Hematopoietic multipotent progenitor cell (in vitro differentiated cells): ENCODE measurements at places on chromosomes 7 and 10. TPM values are rescaled to one million over a fixed set of nuclear protein-coding genes. Genes with fewer than 3 reads are reported as not detected.

The CPN1 gene
- not detected for total RNA-seq

GRCh38 chr10:93086289-93086688, 12.6 kb downstream of the CYP26A1 start:
- DNase-seq = no peak

- no peak for DNase-seq
These were observed 34.5 kb downstream of the LAMB1 start for GRCh38 chr7:107968449-107968848.

GRCh38 chr7:33610918-33611317, 294.4 kb upstream of the BMPER start:
- DNase-seq = no peak

GRCh38 chr10:109727436-109727835, 195.9 kb downstream of the XPNPEP1 start:
- no peak for DNase-seq

DNA sequence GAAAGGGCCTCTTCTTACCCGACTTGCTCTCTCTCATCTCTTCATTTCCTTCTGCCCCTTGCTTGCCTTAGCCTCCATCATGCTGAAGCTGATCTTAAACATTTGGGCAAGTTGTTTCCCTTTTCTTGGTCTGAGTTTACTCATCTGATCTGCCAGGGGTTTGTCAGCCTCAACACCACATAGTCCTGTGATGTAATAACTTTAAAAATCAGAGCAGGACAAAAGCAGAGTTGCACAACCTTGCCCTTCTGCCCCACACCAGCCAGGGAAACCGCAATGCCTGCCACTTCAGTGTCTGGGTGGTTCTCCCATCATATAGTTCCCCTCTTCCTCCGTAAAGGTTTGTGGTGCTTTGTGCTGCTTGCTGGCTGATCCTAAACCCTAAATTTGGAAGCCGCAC, 9.9 kb upstream of the LIPM start:
- peak; percentile 20 for DNase-seq

DNA sequence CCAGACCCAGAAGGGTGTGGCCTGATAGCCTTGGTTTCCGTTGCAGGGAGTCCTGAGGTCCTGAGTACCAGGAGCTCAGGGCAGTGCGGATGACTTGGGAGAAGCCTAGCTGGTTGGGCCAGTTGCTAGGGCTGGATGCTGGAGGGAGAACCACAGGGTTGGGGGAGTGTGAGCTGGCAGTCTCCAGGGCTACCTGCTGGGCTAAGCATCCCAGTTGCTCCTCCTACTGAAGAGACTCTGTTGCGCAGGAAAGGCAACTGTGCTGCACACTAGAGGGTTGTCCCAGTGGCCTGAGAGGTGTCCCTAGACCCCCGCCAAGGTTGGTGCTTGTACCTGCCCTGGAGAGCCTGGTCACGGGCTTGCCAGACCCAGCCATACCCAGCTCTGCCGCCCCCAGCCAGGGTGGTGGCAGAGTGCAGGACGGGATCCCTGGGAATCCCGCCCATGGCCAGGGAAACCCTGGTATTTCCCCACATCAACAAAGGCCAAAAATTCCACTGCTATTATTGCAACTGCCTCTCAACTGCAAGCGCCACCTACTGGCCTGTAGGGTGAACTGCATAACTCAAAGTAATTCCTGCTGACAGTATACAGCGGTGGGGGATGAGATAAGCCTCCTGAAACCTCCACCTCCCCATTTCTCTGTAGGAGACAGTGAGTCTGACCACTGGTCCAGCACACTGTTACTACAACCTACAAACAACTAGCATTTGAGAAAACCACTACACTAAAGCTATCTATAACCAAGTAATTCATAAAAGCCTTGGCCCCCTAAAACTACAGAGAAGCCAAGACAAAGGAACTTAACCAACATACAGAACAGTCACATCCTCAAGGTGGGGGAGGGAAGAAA, 67.6 kb upstream of the DDC start:
- DNase-seq = peak; percentile 62

The LRIT1 gene
- not detected for total RNA-seq

DNA sequence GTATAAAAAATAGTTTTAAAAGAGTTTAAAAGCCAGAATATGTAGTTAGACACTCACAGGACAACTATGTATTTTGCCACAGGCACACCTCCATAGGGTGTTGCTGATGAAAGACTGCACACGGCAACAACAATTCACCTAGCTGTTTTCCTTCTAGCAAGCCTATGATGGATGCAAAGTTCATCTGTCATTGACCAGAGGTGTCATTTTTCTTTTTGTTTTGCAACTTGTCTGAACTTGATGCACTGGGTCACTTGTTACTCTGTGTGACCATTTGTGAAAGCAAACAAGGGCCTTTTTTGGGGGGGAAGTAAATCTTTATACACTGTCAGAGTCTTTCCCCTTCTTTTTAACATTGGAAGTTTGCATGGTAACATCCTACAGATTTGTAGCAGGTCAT, 258.0 kb upstream of the SEMA3A start:
- no peak for DNase-seq

- no peak for DNase-seq
These were observed 220.4 kb downstream of the HDAC9 start for GRCh38 chr7:18715988-18716387.

DNA sequence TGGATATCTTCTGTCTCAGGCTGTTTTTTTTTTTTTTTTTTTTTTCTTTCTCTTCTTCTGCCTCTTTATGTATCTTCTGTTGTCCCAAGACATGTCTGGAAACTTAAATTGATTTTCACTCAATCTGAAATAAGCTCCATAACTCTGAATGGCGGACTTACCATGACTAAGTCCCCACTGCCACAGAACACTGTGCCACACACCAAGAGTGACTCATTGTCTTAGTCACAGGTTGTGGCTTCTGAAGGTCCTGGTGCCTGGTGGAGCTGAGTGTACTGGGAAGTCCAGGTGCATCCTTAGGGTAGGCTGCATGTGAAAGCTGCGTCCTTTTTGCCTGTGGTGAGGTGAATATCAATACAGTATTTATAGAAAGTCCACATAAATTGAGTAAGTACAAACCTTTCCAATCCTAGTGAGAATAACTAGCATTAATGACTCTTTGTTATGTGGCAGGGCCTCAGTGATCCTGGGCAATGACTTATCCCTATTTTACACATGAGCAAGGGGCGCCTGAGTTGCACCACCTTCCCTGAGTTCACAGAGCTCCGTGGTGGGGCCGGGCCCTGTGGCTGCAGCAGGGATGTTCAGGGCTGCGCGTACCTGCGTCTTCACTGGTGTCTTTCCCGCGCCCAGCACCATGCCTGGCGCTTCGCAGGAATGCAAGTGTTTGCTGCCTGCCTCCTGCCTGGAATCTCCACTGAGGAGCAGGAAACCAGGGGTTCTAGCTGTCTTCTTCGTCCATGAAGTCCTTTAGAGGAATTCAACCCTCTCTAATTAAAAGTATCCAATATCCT, 4.3 kb downstream of the PFKP start:
- peak; percentile 87 for DNase-seq

The NEURL1 gene
- 6.7 TPM for total RNA-seq

GRCh38 chr7:149286811-149287400, 24.9 kb downstream of the ZNF783 start:
- DNase-seq = no peak

DNA sequence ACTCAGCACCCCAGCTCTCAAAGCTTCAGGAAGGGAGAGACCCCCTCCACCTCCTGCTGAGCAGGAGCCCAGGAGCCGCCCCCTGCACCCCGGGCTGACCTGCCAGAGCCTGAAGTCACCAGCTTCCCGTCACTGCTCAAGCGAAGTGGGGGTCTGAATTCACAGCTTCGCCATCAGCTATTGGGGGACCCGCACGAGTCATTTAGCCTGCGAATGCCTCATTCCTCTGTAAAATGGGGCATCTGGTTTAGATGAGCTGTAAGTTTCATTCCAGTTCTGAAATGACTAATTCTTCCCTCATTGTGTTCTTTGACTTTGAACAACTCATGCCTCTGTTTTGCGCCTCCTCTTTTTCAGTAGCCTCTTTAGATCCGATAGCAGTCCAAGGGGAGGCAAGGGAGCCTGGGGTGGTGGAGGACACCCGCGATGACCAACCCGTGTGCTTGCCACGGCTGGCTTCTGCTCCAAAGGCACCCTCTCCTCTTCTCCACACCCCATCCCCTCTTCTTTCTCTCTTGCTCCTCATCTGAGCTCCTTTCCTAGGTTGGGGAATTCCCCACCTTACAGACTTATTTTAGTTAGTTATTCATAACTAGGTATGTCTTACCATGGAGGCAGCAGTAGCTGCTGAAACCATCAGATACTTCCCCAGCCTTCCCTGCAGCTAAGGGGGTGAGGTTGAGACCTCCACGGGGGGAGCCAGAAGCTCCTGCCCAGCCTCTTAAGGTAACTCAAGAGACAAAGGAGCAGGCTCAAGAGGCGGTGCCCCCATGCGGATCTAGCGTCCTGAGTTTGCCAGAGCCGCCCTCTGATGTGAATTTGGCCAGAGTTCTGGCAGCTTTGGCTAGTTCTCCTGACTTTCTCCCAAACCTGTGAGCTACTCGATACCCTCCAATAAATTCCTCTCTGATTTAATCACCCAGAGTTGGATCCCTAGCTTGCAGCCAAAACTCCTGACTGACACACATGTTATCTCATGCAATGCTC, 47.7 kb downstream of the RBM17 start:
- no peak for DNase-seq

DNA sequence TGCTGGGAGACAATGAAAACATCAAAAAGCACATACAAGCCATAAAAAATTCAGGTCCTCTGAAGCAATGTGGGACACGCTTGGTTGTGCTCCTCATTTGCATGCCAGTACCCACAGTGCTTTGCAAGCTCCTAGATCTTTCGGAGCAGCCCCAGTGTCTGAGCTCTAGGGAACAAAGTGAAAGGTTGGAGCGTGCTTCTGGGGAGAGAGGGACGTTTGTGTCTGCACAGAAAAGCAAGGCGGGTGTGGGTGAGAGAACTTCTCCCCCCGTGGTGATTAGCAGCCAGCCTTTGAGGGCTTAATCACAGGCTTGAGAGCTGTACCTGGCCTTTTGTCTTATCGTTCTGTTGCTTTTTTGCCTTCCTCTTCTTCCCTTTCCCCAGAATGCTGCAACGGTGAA, 76.7 kb upstream of the HABP2 start:
- DNase-seq = no peak

DNA sequence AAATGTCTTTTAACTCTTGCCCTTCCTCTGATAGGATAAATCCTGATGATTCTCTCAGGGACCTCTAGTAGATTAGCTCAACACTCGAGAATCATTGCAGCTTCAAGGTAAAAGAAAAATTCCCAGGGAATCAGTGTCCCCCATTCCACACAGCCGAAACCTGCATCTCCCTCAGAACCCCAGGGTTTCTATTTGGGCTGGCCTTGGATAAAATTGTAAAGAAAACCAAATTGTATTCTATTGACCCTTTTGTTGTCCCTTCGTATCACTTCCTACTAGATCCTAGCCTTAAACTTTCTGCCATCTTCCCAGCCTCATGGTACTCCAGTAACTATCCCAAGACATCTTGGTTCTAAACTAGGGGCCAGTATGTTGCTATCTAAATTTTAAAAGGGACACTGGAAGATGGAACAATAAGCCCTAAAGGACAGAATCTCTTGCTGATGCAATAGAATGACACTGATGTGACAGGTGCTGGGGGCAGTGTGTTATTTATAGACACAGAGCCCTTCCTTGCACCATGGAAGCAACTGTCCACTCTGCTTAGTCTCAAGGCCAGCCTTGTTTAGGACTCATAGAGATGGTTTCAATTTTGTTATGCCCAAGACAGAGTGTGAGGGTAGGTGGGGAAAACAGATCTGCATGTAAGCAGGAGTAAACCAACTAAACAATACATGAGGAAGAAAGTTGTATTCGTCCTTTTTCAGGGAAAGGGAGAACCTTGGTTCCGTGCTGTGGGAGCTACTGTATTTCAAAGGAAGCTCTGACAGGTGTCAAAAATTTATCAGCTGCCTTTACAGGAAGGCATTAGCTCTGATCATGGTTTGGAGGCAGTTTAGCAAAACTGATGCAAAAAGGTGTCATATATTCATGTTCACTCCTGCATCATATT, 7.6 kb downstream of the ASB15 start:
- no peak for DNase-seq

The SPDYE18 gene
- total RNA-seq = 0.54 TPM

DNA sequence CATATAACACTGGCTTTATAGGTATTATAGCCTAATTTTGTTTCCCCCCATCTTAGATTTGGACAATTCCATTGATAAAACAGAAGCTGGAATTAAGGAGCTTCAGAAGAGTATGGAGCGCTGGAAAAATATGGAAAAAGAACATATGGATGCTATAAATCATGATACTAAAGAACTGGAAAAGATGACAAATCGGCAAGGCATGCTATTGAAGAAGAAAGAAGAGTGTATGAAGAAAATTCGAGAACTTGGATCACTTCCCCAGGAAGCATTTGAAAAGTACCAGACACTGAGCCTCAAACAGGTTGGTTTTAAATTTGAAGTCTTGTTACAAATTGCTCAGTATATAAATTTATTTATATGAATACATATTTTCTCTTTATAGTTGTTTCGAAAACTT, 34.1 kb downstream of the SMC3 start:
- DNase-seq = no peak

The SSC4D gene
- 0.81 TPM for total RNA-seq

The ZNF862 gene
- 21.8 TPM for total RNA-seq

- no peak for DNase-seq
These were observed 65.1 kb upstream of the ITGA8 start for GRCh38 chr10:15784662-15785300.

DNA sequence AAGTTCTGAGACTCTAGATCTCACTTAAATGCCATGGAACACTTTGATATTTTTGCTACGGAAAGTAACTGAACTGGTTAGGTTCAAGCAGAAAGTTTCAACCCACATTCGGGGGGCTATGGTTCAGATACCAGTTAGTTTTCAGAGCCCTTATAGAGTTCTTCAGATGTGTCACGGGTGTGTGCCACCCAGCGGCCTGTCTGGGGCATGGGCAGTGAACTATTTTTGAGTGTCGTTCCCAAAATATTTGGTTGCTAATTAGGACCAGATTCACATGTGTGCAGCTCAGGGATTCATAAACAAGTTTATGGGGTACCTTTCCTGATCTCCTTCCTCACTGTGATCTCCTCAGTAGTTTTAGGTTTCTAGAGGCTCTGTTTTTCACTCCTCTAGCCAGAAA, 271.9 kb downstream of the C7orf25 start:
- DNase-seq = no peak

- no peak for DNase-seq
These were observed 249.8 kb upstream of the TCF7L2 start for GRCh38 chr10:112700215-112700671.

GRCh38 chr10:25061711-25062449, 45.5 kb downstream of the THNSL1 start:
- DNase-seq = peak; percentile 10

GRCh38 chr10:76305930-76306615, 874.6 kb downstream of the LRMDA start:
- no peak for DNase-seq

DNA sequence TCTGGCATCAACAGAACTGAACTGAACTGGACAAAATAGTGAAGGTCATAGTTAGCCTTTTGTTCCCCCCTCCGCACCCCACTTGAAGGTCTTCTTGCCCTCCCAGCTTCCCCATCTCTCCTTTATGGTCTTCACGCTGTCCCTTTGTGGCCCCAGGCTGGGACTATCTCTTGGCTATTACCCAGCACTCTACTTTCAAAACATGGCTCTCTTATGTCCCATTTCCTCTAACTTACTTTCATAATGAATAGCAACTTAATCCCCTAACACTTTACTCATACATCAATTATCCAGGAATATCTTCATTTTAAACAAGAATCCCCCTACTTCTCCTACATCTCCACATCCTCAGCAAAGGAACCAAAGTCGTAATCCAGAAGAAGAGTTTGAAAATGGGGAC, 135.3 kb upstream of the ITGB1 start:
- DNase-seq = no peak

The RBAK gene
- total RNA-seq = 3.0 TPM
